ENCODE measurements at places on chromosomes 6 and 20.

GRCh38 chr6:51318674-51319073 is 500.0 kb downstream of the TFAP2B start:
- no peak for DNase-seq

- no peak for DNase-seq
Measured at GRCh38 chr6:14440940-14441781, 323.6 kb downstream of the CD83 start.

- peak; percentile 73 for DNase-seq
Measured at GRCh38 chr6:27902335-27903314, 9.6 kb downstream of the OR2B2 start.

DNA sequence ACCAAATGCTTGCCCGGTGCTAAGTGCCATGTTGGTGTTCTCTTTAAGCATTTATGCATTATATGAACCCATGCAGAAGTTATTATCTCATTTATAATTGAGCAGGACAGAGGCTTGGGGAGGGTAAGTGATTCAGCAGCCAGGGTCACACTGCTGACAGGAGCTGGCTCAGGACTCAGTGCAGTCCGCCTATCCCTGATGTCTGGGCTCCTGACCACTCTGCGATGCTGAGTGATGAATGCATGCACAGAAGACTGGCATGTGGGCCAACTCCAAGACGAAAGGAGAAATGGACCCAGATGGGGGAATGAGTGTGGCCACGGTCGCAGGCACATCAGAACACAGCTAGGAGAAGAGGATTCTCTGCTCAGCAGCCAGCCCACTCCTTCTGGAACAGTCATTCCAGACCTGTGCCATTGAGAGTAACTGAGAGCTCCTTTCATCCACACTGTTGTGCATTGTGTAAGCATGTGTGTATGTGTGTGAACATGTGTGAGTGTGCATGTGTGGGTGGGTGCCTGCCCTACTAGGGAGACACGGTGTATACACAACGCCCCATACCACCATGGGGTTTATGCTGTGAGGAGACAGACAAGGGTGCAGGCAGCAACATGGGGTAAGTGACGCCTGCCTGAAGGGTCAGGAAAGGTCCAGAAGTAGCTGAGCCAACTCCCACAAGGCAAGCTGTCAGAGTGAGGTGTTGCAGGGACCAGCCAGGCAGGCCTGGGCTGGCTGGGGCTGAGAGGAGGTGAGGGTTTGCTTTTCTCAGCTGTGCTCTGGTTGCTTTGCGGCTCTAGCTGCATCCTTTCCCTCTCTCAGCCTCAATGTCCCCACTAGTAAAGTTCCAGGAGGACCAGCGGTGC is 97.8 kb upstream of the PMEPA1 start:
- no peak for DNase-seq

DNA sequence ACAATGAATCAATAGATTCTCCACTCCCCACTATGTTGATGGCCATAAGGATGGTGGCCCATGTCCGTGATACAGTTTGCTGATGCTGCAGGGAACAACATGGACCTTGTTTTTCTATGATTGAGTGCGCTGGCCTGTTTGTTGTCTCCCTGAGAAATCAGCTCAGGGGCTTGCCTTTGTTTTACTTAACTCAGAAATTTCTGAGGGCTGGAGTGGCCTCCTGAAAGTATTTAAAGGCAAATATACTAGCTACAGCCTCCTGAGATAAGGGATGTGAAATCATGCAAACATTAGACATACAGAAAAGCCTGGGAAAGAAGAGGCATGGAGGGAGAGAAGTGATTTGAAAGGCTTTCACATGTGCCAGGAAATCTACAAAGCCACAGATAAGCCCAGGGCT is 170.3 kb upstream of the FLRT3 start:
- DNase-seq = no peak
